Mammary microvascular endothelial cell (primary cell): ENCODE measurements at places on chromosomes 7 and 10. TPM values are rescaled to one million over a fixed set of nuclear protein-coding genes. Genes with fewer than 3 reads are reported as not detected.

CPVL gene
- total RNA-seq, result 2.0 and 2.6 TPM in 2 replicates

FAM25G gene
- not detected in 2 replicates for total RNA-seq

ADAMTS14 gene
- total RNA-seq, result not detected in 2 replicates

SFR1 gene
- total RNA-seq, result 13.3 and 13.7 TPM in 2 replicates

KCTD7 gene
- total RNA-seq, result 2.8 and 6.6 TPM in 2 replicates

CDHR1 gene
- 0.05 and 0.13 TPM in 2 replicates for total RNA-seq

SERPINE1 gene
- total RNA-seq, result 1,812 and 1,952 TPM in 2 replicates

ELMO1 gene
- total RNA-seq, result 13.6 and 20.4 TPM in 2 replicates

PNLIP gene
- not detected in 2 replicates for total RNA-seq

SRGN gene
- 1,443 and 1,601 TPM in 2 replicates for total RNA-seq

AGBL3 gene
- total RNA-seq, result 2.1 and 2.8 TPM in 2 replicates

STOX1 gene
- 0.59 TPM in 1 of 2 replicates, not detected in the other for total RNA-seq
